T follicular helper cell (primary cell): ENCODE measurements at places on chromosomes 11 and 22.

DNA sequence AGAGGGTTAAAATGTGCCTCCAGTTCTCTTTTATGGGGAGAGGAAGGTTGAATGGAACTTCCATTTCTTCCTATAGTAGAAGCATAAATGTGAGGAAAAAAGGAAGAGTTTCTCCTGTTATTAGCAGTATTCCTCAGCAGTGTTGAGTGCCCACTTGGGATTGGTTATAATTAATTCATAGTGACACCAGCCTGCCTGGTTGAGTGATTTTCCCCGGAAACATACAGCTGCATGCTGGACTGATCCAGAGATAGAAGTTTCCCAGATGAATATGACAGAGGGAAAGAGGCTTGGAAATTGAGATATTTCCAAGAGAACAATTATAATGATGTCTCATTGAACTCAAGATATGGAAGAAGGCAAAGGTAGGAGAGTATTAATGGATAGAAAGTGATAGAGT is 28.3 kb downstream of the RAB39A start:
- DNase-seq, result no peak

- no peak for DNase-seq
These were observed 29.8 kb upstream of the DRD2 start for GRCh38 chr11:113505046-113505445.

DNA sequence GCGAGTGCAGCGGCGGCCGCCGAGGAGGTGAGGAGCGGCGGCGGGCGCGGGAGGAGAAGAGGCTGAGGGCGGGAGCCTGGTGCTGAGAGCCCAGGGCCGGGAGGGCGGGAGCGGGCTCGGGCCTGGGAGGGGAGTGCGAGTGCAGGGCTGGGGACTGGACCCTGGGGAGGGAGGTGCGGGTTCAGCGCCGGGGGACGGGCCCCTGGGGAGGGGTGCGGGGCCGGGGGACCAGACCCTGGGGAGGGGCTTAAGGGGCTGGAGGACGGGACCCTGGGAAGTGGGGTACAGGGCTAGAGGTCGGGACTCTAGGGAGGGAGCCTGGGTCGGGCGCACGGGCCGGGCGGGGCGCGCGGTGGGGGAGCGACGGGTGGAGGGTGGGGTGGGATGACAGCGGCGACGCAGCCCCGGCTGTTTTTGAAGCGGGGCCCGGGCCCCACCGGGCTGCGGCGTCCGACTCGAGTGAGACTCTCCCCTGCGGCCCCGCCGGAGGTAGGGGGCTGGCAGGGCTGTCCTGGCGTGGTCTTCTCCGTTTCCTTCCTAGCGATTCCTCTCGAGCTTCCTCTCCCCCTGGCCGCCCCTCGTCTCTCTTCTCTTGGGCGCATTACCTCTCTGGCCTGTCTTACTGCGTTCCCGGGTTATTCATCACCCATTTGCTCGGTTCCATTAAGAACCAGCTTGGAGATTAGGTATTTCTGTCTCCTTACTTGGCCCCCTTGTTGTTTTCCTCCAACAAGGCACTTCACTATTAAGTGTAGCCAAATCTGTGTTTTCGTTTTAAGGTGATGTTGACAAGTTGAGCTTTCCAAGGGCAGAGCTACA is 754 bp downstream of the NUP50 start:
- peak; percentile 9 for DNase-seq

DNA sequence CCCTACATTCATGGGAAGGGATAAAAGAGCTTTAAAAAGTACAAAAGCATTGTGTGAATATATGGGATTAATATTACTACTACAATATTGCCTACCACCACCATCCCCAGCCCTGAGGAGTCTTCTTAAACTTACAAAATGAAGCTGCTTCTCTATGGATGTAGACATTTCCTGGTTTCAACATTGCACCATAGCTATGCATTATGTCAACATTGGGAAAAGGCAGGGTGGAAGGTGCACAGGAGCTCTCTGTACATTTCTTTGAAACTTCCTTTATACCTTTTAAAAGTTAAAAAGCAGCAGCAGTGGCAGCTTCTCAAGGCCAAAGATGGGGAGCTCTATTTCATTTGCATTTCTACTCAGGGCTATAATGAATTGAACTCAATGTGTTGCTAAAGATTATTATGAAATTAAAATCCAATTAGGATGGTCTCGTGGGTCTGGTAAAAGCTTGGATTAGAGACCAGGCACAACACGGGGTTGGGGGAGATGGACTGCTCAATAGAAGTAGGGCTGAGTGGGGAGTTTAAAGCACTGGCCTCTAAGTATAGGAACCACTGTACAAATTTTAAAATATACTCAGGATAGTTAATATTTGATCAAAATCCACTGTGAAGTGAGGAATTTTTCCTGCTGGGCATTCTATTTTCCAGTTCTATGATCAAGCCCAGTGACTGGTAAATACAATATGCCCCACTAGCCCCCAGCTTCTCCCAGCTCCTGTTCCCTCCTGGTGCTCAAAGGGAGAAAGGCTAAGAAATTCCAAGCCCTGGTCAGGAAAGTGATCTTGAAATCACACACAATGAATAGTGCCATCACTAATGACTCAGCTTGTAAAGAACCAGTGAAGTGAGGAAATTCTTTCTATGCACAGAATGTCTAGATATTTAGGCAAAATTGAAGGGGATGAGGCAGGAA is 362.7 kb upstream of the CCDC90B start:
- DNase-seq, result no peak

- DNase-seq, result no peak
These were observed 192.6 kb upstream of the E2F8 start for GRCh38 chr11:19433367-19433766.

- DNase-seq, result no peak
These were observed 18.4 kb upstream of the ST3GAL4 start for GRCh38 chr11:126337126-126337473.

GRCh38 chr11:67629386-67630227 is at the start of gene NUDT8:
TSS of gene NUDT8 (minus strand) at chr11:67629937. CDS start at chr11:67629911, 26 bp downstream.
- peak; percentile 80 for DNase-seq

GRCh38 chr11:84780689-84781293 is 846.4 kb downstream of the DLG2 start:
- no peak for DNase-seq

GRCh38 chr11:73989156-73989555 is 6.5 kb upstream of the UCP2 start:
- no peak for DNase-seq

- no peak for DNase-seq
These were observed 908 bp downstream of the NADSYN1 start for GRCh38 chr11:71453918-71454304.

GRCh38 chr11:18295316-18295715 is 26.6 kb downstream of the HPS5 start:
- DNase-seq, result no peak

- peak; percentile 13 for DNase-seq
These were observed 70.6 kb upstream of the EP300 start for GRCh38 chr22:41021613-41022454.

GRCh38 chr11:130055617-130056016 is 14.1 kb upstream of the APLP2 start:
- no peak for DNase-seq
